ENCODE measurements at places on chromosomes 2 and 18. TPM values are rescaled to one million over a fixed set of nuclear protein-coding genes. Genes with fewer than 3 reads are reported as not detected.

The DQX1 gene
- total RNA-seq = not detected

The DYSF gene
- 6.9 TPM for total RNA-seq

The C2orf78 gene
- not detected for total RNA-seq

The DTNB gene
- total RNA-seq = 9.6 TPM

The LBX2 gene
- 0.20 TPM for total RNA-seq

The TTR gene
- not detected for total RNA-seq

The LOXHD1 gene
- 0.21 TPM for total RNA-seq

The SH3BP4 gene
- total RNA-seq = 22.8 TPM

The C2orf74 gene
- total RNA-seq = 20.0 TPM

The AQP4 gene
- not detected for total RNA-seq

GRCh38 chr2:152497481-152498052 lies 162.6 kb downstream of the FMNL2 start:
- DNase-seq = no peak

DNA sequence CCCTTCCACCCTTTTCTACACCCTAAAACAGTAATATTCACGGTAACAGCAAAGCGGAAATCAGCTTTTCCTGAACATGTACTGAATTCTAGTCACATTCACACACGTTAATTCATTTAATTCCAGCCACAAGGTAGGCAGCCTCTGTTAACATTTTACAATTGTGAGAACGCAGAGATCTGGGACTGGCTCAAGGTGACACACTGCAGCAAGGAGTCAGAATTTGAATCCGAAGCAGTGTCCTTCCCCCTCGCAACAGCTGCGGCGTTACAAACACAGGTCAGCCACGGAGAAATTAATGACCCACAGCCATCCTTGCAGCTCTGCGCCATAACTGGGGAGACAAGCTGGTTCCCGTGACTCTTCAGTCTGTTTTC lies 818 bp upstream of the SLC20A1 start:
- DNase-seq = no peak

DNA sequence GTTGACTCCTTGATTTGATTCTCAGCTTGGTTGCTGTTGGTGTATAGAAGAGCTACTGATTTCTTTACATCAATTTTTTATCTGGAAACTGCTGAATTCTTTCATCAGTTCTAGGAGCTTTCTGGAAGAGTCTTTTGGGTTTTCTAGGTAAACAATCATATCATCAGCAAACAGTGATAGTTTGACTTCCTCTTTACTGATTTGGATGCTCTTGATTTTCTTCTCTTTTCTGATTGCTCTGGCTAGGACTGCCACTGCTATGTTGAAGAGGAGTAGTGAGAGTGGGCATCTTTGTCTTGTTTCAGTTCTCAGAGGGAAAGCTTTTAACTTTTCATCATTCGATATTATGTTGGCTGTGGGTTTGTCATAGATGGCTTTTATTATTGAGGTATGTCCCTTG lies 140.5 kb downstream of the ZNF236 start:
- no peak for DNase-seq

GRCh38 chr18:45745817-45746461 lies 22.0 kb downstream of the SLC14A1 start:
- no peak for DNase-seq

GRCh38 chr18:57025540-57025939 lies 121.3 kb upstream of the BOD1L2 start:
- no peak for DNase-seq

DNA sequence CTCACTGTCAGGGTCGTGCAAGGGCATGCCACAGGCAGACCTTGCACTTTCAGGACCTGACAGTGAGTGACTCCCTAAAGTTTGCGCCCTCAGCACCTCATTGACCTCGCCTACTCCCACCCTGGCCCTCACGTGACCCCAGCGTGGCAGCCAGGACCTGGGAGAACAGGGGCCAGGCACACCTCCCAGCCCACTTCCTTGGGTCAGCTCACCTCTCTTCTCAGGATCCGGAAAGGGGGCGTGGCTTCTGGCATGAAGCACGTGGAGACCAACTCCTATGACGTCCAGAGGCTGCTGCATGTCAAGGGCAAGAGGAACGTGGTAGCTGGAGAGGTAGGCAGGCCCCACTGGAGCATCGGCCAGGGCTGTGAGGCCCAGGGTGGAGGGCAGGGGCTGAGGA lies 8.8 kb downstream of the VIL1 start:
- no peak for DNase-seq

DNA sequence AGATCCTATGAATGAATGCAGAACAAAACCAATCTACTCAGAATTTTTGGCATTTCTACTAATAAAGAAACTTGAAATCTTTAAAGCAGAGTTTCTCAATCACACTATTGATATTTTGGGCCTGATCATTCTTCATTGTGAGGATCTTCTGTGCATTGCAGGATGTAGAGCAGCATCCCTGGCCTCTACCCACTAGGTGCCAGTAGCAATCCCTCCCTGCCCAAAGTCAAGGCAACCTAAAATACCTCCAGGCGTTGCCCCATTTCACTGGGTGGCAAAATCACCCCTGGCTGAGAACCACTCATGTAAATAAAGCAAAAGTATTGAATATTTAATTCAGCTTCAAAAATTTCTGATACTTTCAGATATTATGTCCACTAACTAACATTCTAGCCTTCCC lies 213.0 kb downstream of the SP3 start:
- no peak for DNase-seq

DNA sequence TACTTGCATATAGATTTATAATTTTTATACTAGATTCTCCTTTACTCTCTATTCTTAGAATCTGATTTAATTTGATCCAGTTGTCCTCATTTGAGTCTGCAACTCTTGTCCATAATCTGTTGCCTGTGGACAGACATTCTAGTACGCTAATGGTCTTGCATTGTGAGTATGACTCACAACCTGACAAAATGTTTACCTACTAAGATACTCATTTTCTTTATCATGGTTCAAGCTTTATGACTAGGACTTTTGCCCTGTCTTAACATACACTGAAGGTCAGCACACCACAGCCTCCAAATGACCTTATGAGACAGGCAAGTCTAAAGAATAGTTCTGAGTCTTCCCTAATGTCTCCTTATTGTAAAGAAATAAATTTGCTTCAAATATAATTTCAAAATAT lies 142.3 kb upstream of the CDH7 start:
- no peak for DNase-seq

- peak; percentile 3 for DNase-seq
Observed at GRCh38 chr2:96091711-96092572, 24.4 kb downstream of the ADRA2B start.

DNA sequence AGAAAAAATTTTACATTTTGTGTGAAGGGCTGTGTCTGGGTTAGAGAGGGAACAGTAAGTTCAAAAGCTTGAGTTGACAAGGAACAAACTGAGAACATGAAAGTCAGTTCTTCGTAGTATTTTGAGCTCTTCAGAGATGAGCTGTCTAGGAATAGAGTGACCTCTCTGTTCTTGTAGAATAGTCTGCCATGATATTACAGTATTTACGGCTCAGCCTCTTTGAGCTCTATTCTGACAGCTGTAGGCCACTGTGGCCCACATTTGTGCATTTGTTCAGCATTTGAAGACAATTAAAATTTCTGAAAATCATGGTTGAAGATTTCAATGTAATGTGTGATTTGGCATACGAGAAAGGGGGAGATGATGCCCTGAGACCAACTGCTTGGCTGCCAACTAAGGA lies 172.8 kb downstream of the MGAT5 start:
- DNase-seq = no peak

GRCh38 chr2:159851941-159852340 lies 53.9 kb upstream of the CD302 start:
- no peak for DNase-seq

GRCh38 chr2:234091432-234091879 lies 41.0 kb downstream of the SPP2 start:
- no peak for DNase-seq

GRCh38 chr2:239089884-239090283 lies 242.0 kb downstream of the TWIST2 start:
- DNase-seq = no peak

DNA sequence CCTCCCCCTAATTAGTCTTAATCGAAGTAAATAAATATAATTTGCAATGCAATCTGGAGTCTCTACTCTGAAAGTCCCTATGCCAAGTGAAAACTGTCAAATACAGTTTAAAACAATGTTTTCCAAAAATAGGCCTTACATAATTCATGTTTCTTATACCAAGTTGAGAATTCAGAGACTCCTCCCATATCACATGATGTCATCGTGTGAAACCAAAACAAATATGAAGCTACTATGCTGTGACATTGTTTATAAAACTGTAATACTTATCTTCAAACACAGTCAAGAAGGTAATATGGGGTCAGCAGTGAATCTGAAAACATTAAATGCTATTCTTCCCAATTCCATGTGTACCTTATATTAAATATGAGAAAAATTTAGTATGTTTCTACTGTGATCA lies 940.2 kb upstream of the FANCL start:
- DNase-seq = no peak

DNA sequence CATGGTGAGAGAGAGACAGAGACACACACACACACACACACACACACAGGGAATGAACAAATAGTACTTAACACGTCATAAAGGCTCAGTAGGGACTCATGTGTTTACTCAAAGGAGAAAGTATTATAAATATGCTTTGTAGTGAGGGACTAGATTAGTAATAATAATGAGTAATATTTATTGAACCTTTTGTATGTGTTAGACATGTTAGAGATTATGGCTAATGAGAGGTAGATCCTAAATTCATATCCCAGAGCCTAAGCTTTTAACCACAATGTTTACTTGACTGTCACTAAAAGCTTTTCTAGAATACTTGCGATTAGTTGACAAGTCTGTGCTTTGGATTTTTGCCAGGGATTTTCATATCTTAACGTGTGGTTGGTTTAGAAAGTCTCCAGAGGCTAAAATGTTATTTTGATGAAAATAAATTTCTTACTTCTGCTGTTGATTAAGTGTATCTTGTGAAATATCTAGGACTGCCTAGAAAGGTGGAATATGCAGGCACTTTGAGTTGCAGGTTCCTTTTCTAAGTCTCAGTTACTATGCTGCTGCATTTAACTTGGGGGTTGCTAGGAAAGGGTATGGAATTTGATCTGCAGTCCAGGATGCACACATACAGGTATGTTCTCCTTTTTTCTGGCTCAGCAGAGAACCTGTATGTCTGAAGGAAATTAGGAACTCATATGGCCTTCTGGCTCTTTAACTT lies 64.5 kb downstream of the UBR3 start:
- no peak for DNase-seq

DNA sequence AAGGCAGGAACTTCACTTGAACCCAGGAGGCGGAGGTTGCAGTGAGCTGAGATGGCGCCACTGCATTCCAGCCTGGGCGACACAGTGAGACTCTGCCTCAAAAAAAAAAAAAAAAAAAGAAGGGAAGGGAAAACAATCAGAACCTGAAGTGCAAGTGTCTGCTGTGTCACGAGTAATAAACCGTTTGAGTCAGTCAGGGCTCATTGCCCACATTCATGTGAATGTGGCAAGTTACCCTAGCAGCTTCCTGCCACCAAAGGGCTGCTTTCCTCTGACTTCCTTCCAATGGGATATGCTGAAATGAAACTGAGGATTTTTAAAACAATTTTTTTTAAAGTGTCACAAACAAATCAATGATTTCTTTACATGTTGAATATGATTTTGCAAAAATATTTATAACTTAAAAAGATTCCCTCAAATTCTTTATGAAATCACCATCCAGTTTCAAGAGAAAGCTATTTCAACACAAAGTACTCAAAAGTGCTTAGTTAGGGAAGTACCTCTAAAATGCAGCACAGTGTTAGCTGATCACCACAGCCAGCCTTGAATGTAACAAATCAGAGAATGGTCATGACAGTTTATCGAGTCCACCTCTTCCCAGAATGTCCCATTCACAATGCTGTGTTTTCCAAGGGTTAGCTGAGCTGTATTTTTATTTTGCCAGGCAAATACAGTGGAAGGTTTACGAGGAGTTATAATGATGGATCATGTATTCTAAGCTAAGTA lies 36.4 kb downstream of the WDSUB1 start:
- no peak for DNase-seq

- DNase-seq = no peak
Observed at GRCh38 chr2:68740400-68740914, 5.8 kb downstream of the ARHGAP25 start.

- no peak for DNase-seq
Observed at GRCh38 chr18:58911241-58911640, 46.6 kb downstream of the ZNF532 start.

- DNase-seq = no peak
Observed at GRCh38 chr2:2328848-2329247, 2.2 kb downstream of the MYT1L start.

DNA sequence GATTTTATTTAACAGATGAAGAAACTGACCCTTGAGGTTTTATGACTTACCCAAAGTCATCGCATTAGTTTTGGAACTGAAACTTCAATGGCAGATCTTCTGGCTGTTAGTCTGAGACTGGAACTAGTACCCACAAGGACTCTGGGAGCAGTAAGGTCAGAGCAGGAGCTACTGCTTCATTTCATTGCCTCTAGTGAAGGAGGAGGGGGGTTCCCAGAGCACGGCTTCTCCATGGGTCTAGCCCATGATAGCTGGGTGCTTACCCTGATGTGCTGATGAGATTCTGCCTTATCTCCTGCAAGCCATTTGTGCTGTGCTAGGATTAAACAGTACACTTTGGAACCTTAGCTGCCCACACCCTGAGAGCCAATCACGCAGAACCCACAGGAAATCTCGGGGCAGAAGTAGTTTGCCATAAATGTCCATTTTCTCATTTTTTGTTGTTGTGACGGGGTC lies 5.4 kb upstream of the RNASEH1 start:
- no peak for DNase-seq

DNA sequence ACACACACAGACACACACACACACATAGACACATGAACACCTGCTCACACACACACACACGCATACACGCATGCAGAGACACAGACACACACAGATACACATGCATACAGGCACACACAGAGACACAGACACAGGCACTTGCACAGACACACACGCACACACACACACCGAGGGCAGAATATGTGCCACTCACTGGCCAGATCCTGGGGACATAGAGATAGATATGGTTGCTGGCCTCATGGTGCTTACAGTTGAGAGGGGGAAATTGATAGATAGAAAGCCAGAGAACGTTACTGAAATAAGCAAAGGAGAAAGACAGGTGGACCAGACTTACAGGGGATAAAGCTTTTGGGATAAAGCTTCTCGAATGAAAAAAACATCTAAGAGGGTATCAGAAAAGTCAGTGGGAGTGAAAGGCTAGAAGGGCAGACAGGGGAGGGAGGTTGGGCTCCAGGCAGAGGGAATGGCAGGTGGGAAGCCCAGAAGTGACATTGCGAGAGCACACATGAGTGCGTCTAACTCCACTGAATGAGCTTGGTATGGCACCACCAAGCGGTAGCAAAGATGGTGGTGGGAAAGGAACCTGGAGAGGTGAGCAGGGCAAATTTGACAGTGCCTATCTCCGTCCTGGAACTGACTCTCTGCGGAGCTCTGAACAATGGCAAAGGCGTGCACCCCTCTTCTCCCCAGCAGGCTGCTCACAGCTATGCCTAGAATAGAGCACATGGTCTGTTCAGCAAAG lies 390.1 kb upstream of the TRIB2 start:
- no peak for DNase-seq

Measured in tibial nerve (tissue), 4 donors.